ENCODE measurements at places on chromosomes 6 and 20.

DNA sequence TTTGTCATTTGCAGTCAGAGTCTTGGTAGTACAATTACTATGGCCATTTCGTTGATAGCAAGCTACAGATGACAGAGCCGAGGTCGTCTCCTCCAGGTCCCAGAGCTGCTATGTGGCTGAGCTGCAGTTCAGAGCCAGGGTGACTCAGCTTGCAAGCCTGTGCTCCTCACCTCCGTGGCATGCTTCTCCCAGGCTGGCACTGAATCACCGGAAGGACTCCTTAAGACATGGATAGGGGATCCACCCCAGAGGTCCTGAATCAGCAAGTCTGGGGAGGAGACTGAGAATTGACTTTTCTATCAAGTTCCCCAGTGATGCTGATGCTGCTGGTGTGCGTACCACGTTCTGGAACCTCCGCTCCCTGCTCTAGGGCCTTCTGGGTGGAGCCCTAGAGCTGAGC lies 291.2 kb downstream of the CDH26 start:
- no peak for DNase-seq

- DNase-seq = no peak
Observed at GRCh38 chr6:154314084-154314483, 42.5 kb downstream of the IPCEF1 start.

- peak; percentile 88 for DNase-seq
Observed at GRCh38 chr20:2871111-2871465, 2.2 kb upstream of the PTPRA start.

DNA sequence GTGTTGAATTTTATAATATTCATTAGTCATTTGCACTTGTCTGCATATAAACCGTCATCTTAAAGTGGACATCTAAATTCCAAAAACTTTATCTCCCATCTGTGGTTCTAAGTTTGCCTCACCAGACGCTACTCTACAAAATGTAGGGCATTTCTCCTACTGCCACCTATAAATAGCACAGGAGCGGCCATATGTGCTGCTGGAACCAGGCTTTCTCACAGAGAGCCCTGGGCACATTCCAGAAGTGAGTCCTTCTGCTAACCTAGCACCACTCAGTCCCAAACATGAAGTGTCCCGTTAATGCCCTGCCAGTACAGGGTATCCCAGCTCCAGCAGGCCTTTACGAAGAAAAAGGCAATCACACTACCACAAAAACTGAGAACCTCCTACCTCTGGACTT lies 153.7 kb downstream of the TMEM242 start:
- no peak for DNase-seq

DNA sequence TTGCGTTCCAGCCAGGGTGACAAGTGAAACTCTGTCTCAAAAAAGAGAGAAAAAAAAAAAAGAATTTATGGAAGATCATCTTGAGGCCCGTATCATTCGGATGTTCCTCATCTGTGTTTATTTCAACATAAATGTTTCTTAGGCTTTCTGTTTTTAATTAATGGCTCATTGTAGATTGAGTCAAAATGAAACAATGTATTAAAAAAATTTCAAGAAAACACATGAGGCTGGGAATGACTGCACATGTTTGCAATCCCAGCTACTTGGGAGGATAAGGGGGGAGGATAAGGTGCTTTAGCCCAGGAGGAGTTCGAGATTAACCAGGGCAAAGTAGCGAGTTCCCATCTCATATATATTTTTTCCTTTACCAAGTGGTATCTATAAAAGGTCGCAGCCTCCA lies 47.3 kb downstream of the ITCH start:
- DNase-seq = no peak

DNA sequence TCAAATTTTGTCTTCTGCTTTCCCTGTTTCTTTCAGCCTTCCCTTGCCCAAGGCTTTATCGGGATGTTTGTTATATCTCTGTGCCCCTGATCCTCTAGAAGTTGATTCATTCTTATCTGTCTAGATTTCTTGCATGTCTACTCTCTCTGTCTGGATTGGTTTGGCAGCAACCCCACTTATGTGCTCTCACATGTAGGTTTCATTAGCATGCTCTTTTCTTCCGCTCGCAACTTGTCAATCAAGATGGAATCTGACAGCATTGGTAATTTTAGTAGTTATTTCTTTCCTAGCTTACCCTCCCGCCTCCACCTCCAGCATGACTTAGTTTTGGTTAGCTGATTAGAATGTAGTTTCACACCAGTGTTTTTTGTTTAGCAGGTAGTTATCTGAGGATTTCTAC lies 39.3 kb downstream of the LRRC1 start:
- DNase-seq = no peak

DNA sequence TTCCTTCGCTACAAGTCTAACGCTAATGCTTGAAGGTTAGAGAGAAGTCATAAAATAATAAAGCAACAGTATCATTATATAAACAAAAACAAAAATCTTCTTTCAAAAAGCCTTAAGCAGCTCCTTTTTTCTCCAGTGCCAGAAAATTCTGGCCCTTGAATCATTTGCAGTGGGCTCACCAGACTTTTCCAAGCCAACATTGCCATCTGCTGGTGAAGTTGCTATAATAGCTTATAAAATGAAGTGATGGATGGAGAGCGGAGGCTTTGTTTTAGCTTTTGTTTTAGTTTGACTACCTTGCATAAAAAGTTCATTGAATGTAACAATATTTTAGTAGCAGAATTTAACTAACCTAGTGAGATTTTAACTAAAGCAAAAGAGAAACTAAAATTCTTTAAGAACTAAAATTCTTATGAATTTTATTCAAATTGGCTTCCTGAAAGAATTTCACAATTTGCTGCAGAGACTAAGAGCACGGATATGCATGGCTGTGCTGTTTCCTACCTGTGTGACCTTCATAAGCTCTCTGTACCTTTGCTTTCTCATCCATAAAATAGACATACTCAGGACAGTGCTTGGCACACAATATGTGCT lies 44.8 kb upstream of the SLC2A12 start:
- peak; percentile 83 for DNase-seq

All from suppressor macrophage treated with lipopolysaccharide for 4 hours (primary cell).